ENCODE measurements at places on chromosomes 12 and 14.

- DNase-seq, result no peak
These were observed 11.1 kb downstream of the CCDC197 start for GRCh38 chr14:94008234-94008633.

DNA sequence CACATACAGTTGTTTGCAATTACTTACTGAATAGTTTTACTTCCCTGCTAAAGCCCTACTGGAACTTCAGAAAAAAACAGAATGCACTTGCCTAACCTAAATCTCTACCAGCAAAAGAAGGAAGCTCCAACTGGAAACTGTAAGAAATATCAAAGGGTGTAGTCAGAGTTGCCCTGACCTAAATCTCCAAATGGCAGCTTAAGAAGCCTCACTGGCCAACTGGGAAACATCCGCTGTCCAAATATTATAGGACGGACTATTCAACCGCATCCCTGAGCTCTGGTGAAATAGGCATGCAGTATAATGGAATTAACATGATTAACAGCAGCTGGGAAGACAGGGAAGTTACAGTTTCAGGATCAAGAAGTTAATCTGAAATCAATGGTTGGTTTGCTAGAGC lies 24.3 kb downstream of the ANAPC7 start:
- DNase-seq, result no peak

DNA sequence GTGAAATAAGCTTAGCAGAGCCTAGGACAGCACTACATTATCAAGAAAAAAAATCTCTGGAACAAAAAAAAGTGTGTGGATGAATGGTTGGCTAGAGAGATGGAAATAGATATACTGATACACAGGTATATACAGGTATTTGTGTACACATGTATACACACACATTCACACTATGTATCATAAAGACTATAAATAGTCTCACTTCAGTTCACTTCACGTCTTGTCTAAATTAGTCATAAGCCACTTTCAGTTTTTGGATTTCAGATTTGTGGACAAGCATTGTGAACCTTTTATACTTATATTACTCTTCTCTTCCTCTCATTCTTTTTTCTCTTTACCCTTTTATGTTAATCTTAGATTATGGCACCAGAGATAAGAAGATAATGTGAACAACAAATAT lies 41.8 kb upstream of the SLC6A15 start:
- DNase-seq, result no peak

DNA sequence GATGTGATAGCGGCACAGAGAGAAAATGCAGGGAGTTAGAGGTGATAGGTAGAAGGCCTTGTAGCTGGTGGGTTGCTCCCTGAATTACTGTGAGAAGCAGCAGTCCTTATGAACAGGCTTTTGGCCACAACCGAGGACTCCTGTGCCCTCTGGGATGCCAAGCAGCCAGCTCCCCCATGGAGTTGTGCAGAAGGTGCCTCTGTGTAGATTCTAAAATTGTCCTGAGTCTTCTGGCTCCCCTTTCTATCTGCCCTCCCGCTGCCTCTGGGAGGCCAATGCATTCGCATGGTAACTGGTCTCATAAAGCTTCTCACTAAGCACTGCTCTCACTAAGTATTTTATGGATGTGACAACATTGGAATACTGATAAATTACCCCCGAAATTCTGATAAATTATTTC lies 16.1 kb upstream of the SUSD6 start:
- DNase-seq, result no peak

- DNase-seq, result no peak
These were observed 50.3 kb downstream of the AKAP6 start for GRCh38 chr14:32379447-32379846.

DNA sequence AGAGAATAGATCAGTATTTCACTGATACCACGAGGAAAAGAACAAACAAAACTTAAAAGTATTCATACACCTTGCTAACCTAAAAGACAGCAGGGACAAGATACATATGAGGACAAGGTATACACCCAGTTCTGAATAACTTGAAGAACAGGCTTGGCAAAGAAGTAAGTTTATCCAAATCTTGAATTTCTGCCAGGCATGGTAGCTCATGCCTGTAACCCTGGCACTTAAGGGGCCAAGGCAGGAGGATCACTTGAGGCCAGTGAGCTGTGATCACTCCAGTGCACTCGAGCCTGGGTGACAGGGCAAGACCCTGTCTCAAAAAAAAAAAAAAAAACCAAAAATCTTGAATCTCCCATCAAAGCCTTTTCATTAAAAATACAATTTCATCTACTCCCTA lies 25.0 kb downstream of the EIF2S1 start:
- DNase-seq, result no peak

DNA sequence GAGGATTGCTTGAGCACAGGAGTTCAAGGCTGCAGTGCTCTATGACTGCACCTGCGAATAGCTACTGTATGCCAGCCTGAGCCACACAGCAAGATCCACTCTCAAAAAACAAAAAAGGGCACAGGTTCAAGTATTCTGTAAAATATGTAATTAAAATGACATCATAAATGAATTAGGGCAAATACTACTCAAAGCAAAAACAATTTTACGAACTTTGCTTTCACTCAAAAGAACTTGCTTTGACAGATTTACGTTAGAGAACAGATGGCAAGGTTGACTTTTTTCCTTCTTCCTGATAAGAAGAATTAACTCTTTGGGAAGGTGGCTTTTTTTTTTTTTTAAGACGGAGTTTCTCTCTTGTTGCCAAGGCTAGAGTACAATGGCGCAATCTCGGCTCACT lies 44.0 kb upstream of the EAPP start:
- DNase-seq, result no peak

DNA sequence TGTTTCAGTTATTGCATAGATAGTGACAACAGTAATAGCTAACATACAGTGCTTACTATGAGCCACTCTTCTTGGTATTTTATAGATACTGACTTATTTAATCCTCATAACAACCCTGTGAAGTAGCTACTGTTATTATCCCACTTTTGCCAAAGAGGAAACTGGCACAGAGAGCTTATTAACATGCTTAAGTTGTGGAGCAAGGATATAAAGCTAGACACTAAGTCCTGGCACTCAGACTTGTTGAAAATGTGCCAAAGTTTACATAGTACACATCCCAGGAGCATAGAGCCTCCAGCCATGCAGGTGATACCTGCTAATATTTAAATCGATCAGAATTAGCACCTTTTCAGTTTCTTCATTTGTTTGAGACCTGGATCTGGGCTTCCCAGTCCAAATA lies 41.8 kb downstream of the VEZT start:
- DNase-seq, result no peak

GRCh38 chr14:93132472-93133065 lies 16.8 kb upstream of the ITPK1 start:
- DNase-seq, result peak; percentile 67

DNA sequence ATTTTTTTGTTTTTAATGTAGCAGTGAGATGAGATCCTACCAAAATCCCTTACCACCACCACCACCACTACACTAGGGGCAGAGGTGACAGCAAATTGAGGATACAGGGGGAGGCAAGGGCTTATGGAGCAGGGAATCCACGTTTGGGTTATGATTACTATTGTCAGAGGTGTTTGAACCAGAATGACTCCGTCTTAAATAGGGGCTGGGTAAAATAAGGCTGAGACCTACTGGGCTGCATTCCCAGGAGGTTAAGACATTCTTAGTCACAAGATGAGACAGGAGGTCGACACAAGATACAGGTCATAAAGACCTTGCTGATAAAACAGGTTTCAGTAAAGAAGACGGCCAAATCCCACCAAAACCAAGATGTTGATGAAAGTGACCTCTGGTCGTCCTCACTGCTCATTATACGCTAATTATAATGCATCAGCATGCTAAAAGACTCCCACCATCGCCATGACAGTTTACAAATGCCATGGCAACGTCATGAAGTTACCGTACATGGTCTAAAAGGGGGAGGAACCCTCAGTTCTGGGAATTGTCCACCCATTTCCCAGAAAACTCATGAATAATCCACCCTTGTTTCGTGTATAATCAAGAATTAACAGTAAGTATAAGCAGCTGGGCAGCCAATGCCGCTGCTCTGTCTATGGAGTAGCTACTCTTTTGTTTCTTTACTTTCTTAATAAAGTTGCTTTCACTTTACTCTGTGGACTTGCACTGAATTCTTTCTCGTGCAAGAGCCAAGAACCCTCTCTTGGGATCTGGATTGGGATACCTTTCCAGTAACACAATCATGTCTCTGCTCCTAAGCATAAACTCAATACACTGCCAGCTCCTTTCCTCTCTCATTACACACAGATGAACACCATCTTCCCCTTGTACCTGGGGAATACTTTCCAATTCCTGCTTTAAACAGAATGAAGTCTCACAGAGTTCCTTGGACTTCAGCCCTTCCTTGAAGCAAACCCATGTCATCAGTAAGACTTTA lies 16.7 kb upstream of the CRY1 start:
- DNase-seq, result no peak

DNA sequence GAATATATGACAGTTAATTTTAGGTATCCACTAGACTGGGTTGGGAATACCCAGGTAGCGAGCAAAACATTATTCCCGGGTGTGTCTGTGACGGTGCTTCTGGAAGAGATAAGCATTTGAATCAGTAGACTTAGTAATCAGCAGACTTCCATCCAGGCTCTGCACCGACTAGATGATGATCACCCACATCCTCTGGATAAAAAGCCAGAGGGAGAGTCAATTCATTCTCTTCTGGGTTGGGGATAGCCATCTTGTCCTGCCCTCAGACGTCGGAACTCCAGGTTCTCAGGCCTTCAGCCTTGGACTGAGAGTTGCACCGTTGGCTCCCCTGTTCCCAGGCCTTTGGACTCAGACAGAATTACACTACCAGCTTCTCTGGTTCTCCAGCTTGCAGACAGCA lies 168.0 kb downstream of the PHLDA1 start:
- DNase-seq, result no peak

DNA sequence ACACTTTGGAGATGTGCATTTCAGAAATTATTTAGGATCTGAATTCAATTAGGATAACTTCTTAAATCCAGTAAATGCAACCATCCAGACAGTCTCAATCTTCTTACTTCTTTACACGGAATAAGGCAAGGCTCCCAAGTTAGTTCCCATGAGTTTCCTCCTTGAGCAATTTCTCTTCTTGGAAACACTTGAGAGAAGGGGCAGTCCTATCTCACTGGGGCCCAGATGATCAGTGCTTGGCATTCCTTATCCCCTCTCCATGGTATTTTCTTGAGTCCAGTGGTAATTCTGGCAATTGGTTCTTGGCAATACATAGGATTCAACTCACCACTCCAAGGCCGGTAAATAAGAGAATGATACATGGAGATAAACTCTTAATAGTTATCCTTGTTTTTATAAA lies 87.1 kb upstream of the PTHLH start:
- DNase-seq, result no peak

DNA sequence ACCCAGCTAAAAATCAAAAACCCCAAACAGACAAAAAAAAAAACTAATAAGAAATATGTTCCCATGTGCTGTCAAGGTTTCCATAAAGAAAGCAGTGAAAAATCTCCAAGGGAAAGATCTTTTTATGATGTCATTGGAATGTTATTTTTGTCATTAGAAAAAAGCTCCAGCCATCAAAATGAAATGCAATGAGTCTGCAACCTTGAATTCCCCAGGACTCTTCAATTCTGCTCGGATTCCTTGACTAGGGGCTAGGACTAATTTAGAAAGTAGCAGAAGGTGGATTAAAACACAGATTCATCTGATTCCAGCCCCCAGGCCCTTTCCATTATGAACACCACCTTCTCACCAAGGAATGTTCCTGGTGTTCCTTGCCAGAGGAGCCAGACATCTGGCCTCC lies 6.0 kb upstream of the PCNX1 start:
- no peak for DNase-seq

DNA sequence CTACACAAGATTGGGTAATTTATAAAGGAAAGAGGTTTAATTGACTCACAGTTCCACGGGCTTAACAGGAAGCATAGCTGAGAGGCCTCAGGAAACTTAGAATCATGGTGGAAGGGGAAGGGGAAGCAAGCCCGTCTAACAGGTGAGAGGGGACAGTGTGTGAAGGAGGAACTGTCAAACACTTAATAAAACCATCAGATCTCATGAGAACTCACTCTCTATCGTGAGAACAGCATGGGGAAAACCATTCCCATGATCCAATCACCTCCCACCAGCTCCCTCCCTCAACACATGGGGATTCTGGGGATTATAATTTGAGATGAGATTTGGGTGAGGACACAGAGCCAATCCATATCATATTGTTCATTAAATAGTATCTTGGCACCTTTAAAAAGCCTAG lies 56.1 kb downstream of the EPS8 start:
- DNase-seq, result no peak

GRCh38 chr12:65664715-65665250 lies 159.5 kb upstream of the HMGA2 start:
- DNase-seq, result no peak
